CD4-positive, alpha-beta T cell treated with Interleukin-6 for 4 hours (primary cell): ENCODE measurements at places on chromosomes 2 and 18.

DNA sequence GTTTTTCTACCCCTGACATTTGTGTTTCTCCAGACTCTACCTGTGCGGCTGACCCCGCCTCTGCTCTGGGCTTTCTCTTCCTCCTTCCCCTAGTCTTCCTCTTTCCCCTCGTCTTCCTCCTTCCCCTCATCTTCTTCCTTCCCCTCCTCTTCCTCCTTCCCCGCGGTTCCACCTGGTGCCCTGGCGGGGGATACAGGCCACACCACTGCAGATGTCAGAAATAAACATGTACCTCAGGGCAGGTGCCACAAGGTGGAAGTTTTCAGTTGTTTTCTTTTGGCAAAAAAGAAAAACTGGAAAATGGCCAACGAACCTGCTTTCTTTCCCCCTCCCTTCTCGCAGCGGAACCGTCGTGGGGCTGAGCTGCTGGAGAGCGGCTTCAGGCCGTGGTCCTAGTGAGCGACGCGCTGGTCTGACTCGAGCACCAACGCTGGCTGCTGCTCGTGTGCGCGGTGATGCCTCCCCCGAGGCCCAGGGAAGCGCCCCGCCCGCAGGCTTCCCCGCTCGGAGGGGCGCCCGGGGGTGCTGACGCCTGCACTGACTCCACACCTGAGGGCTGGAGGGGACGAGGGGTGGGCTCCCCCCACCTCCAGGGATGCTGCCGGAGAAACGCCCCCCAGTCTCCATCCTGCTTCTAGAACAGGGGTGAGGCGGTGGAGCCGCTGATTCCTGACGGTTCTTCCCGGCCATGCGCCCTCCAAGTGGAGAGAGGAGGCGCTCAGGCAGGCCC, 83.7 kb upstream of the ZNF516 start:
- no peak for DNase-seq

DNA sequence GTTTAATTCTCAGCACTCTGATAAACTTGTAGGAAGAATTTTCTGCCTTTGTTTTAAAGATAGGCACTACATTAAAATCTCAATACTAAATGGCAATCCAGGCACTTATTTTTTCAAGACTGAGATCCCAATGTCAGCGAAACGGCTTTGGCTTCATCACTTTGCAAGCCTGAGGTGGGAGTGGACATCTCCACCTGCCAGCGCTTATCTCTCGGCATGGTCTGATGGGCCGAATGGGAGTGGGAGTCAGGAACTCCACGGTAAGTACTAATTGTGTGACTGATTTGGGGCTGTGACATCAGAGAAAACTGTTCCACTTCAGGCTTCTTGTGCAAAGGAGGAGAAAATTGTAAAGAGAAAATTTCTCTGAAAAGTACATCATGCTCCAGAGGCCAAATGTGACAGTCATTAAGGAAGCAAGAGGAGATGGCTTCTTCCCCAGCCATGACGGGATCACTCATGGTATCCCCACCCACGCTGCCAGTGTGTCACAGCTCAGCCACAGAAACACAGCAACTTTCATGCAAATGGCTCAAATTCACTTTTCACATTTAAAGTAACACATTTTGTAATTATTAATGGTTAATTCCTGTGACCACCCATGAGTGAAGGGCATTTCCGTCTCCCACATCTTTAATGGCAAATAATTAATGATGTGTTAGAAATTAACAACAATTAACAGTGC, 385.5 kb upstream of the HNRNPA3 start:
- no peak for DNase-seq

- DNase-seq, result no peak
Observed at GRCh38 chr2:14994721-14995120, 362.2 kb downstream of the LRATD1 start.

- DNase-seq, result no peak
Observed at GRCh38 chr2:154692927-154693326, 5.6 kb upstream of the KCNJ3 start.
